ENCODE measurements at places on chromosomes 16 and 17.

DNA sequence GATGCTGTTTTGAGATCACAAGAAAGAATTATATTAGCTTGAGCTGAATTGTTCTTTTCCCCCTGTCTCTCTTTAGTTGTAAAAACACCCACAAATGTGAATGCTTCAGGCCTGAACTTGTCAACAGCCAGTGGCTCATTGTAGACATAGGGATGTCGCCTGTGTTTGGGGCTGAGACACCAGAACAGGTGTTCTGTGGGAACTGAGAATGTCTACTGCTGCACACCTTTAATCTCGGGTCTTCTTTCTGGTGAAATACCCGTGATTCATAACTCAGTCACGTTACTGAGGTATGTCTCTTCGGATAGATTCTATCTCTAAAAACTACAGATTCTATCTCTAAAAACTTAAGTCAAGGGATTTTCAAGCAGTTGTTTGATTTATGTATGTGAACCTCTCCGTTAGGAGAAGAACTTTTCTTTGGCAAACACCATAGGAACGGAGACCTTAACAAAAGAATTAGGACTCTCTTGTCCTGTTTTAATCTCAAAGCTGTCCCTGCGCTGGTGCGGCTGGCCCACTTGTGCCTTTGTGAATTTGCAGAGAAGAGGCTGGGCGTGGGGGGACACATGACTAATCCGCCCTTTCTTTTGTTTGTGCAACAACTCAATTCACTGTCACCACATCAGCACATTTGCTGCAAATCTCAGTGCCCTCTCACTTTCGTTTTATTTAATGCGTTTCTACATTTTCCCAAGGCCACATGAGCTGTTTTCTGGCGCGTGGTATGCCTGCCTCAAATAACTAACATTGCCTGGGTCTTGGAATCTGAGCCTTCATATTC lies 643.0 kb downstream of the MAF start:
- DNase-seq: no peak

GRCh38 chr16:6160303-6160702 lies 1062.7 kb upstream of the EEF2KMT start:
- no peak for DNase-seq

DNA sequence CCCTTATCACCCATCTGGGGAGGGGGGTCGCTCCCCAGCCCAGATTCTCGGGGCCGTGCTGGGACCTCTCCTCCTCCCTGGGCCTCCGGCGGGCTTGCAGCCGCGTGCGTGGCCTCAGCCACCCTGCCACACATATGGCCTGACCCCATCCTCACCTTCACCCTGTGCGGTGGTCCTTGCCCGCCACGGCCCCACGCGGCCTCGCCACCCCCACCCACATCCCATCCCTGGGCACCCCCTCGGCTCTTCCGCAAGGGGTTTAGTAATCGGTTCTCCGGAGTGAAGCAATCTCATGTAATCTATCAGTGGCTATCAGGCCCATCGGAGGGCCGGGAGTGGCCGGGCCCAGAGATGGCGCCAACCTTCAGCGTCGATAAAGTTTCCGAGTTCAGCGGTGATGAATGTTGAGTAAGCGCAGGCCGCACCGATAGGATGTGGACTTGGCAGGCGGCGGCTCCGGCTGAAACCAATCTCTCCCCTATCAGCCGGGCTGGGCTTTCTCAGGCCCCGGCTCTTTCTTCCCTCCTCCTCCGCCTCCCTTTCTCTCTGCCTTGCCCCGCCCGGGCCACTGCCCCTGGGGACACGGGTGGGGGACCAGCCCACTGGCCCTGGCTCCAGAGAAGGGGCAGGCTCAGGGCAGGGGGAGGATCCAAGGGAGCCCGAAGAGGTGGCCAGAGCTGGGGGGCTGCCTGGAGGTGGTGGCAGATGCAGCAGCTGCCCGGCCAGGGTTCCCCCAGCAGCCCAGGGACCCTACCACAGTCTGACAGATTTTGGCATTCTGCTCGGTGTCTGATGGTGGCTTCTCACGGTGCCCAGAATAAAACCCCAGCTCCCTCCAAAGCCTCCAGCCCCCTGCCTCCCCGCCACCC lies 20.8 kb downstream of the ZFPM1 start:
- no peak for DNase-seq

DNA sequence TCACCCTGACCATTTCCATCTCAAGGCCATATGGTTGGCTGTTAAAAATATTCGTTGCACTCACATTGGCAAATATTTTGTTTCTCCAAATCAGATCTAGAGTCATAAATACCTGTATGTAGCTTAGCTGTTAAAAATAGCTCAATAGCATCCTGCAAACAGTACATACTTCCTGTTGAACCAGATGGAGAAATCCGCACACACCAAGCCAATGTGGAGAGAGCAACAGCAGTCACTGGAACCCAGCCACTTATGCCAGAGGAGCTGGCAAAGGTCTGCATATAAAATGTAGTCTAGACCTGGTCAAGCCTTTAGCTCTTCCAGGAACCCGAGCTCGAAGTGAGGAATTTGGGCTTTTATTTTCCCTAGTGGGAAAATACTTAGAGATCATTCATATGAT lies 146.4 kb upstream of the KCNJ16 start:
- DNase-seq: no peak

GRCh38 chr17:41547921-41548843 lies 20.1 kb upstream of the KRT19 start:
- no peak for DNase-seq

DNA sequence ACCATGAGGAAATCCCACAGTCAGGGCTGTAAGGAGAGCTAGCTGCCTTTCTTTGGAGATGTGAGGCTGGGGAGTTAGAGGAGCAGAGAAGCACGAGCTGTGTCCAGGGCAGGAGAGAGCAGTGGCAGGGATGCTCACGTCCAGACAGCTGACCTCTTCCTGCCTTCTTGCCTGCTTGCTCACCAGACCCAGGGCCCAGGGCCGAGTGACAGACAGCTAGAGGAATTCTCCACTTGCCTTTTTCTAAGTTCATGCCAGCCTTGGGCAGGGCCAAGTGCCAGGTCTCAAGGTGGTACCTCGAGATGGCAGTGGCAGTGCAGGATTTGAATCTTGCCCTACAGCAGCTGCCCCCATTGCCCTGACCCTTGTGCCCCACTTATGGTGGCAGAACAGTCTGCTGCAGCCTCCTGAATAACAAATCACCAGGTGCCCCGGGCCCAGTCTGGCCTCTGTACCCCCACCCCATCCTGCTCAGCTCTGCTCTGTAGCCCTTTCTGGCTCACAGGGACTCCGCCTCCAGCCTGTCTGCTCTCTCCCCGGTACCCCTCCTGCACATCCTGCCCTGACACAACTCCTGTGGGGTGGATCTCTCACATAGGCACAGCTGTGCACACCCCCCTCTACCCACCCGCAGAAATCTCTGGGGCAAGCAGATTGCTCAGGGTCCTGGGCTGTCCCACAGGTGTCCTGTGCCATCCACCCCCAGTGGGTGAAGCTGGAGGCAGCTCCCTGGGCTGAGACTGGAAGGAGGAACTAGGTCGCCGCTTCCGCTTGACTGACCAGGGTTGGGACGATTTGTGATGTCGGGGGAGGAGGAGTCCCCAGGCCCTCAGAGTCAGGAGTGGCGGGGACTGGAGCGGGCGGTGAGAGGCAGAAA lies 25.9 kb downstream of the GRIN2C start:
- no peak for DNase-seq

- no peak for DNase-seq
Measured at GRCh38 chr16:75263963-75264445, 12.6 kb upstream of the BCAR1 start.

- no peak for DNase-seq
Measured at GRCh38 chr16:85963753-85964285, 64.9 kb downstream of the IRF8 start.

- DNase-seq: no peak
Measured at GRCh38 chr16:29141586-29142324, 156.9 kb downstream of the LAT start.

GRCh38 chr17:32928586-32929535 lies 908 bp downstream of the TMEM98 start:
- no peak for DNase-seq

DNA sequence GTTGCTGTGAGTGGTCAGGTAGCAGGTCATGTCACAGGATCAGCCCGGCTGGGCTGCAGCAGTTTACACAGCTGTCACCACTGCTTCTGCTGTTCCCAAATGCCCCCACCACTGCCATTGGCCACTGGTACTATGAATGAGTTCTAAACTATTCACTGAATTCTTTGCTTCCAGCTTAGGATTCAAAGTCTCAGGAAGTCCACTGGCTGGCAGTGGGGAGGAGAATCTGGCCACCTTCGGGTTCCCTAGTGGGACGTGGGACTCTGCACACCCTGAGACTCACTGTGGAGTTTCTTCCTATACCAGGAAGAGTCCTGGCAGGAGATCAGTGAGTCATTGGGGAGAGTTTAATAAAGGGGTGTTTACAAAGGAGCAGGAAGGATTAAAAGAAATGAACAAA lies 6.9 kb downstream of the MT1X start:
- DNase-seq: no peak

- DNase-seq: no peak
Measured at GRCh38 chr16:79997257-79997656, 396.7 kb upstream of the MAF start.

- no peak for DNase-seq
Measured at GRCh38 chr17:4177806-4178205, 34.8 kb downstream of the CYB5D2 start.

DNA sequence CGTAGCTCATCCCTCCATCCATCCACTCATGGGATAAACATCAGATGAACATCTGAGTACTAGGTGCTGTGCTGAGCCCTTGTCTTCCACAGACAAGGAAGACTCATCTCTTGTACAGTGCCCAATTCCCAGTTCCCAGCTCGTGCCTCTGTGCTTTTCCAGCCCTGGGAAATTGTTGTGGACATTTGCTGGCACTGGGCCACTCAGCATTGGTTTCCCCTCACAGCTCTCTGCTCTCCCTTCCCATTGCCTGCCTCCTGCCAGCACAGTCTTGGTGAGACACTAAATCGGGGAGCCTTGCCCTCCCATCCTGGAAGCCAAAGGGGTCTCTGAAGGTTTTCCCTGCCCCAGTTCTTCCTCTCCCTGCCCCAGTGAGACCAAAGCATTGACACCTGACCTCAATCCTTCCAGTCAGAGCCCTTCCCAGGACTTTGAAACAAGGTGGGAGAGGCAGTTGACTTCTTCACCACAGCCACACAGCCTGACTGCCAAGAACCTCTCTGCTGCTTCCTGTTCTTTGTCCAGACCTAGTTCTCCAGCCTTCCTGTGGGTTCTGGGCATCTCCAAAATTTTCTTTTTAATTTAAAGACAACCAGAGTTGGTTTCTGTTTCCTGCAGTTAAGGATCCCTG lies 50.2 kb downstream of the WSB1 start:
- no peak for DNase-seq

DNA sequence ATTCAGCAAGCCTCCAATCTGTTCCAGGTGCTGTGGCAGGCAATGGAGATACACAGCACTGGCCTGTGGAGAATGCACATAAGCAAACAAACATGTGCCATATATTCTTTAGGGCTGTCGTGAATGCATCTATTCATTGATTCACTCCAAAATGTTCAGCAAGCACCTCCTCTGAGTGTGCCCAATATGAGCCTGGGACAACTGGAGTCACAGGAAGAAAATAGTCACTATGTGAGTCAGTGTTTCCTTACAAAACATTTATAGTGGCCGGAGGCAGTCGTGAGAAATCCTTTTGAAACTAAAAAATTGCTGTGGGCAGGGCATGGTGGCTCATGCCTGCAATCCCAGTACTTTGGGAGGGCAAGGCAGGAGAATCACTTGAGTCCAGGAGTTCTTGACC lies 310.1 kb downstream of the CA10 start:
- DNase-seq: no peak

GRCh38 chr17:61128661-61129115 lies 271.0 kb upstream of the TBX2 start:
- no peak for DNase-seq

GRCh38 chr17:58249270-58250133 lies 11.1 kb downstream of the LPO start:
- peak; percentile 44 for DNase-seq

DNA sequence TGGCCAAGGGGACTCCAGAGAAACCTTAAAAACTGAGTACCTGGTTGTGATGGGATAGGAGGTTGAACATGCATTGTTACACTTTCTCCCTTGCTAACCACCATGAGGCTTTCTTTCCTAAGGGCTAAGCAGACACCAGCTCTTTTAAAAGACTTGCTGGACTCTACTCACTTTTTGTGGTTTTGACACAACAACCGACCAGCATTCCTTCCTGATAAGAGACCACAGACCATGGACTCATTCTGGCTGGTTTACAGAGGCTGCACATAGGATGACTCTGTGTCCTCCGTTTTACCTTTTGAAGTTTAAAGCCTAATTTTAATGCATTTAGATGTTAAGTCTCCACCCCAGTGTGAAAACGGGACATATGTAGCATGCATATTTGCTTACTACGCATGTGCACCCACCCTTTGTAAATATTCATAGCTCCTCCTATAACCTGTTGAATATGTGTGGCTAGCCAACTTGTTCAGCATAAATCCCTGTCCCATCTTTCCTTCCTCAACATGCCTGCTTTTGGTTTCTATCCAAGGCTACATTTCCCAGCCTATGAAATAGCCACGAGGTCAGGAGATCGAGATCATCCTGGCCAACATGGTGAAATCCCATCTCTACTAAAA lies 475.9 kb downstream of the GRIN2A start:
- DNase-seq: no peak

- no peak for DNase-seq
Measured at GRCh38 chr17:77598241-77598620, 360.3 kb upstream of the TNRC6C start.

DNA sequence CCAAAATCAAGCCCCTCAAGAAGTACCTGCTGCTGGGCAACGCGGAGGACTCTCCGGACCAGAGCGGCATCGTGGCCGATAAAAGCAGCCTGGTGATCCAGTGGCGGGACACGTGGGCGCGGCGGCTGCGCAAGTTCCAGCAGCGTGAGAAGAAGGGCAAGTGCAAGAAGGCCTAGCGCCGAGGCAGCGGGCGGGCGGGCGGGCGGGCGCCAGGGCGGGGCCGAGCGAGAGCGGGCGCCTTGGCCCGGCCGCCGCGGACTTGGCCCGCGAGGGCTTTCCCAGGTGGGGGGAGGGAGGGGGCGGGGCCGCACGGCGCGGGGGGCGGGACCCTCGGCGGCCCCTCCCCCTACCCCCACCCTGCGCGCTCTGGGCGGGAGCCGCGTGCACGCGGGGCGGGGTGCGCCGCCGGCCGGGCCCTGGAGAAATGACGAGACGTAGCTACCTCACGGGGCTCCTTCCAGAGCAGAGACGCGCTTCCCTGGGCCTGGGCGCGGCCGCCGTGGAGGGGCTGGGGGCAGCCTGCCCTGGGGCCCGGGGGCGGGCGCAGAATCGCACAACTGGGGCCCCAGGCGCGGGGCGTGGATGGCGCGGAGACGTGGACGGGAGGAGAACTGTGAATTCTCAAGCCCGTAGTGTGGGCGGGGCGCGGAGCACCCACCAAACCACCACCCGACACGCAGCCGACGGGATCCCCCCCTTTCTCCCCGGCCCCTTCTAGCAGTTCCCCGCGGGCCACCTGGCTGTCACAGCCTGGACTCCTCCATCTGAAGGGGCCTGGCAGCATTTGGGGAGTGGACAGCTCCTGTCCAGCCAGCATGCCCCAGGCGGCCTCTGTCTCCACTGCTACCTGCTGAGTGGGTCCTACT lies 218.7 kb downstream of the NTN1 start:
- peak; percentile 14 for DNase-seq
